ENCODE measurements at places on chromosomes 5 and 9. TPM values are rescaled to one million over a fixed set of nuclear protein-coding genes. Genes with fewer than 3 reads are reported as not detected.

- H3K36me3 ChIP-seq: no peaks in the 10 kb centered on the region
- no peak overlapping the region for H3K4me3 ChIP-seq
- H3K27ac ChIP-seq: no peak overlapping the region
- peaks cover 10% of the 10 kb centered on the region for H3K4me1 ChIP-seq
- no peak for DNase-seq
- no peaks in the 10 kb centered on the region for H3K27me3 ChIP-seq
Observed at GRCh38 chr5:131812371-131813160, 15.7 kb upstream of the FNIP1 start.

Gene ASS1
- total RNA-seq: 40.3 TPM

GRCh38 chr9:114366334-114367128, 21.3 kb downstream of the AKNA start:
- no peak overlapping the region for H3K27ac ChIP-seq
- no peak overlapping the region for H3K4me3 ChIP-seq
- H3K36me3 ChIP-seq: no peaks in the 10 kb centered on the region
- peaks cover 10% of the 10 kb centered on the region for H3K4me1 ChIP-seq

DNA sequence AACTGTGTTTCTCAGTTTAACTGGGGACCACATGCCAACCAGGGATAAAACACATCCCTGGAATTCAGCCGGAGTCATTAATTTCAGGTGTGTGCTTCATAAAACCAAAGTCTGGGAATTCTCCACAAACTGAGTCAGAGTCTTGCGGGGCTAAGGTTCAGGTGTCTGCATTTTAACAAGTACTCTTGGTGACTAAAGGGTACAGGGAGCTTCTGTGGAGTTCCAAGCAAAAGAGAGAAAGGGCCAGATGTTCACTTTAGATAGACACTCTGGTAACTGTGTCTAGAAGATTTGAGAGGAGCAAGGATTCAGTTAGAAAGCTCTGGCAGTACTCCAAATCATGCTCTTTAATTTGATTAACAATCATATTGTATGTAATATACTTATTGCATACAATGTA, 4.0 kb downstream of the NADK2 start:
- no peak overlapping the region for H3K4me3 ChIP-seq
- no peaks in the 10 kb centered on the region for H3K27me3 ChIP-seq
- no peak overlapping the region for H3K27ac ChIP-seq
- DNase-seq: no peak

Gene OLFML2A
- total RNA-seq: 0.88 TPM

Gene DRD1
- not detected for total RNA-seq

- H3K4me3 ChIP-seq: no peak overlapping the region
- H3K36me3 ChIP-seq: no peaks in the 10 kb centered on the region
- H3K4me1 ChIP-seq: no peaks in the 10 kb centered on the region
- no peaks in the 10 kb centered on the region for H3K27me3 ChIP-seq
Observed at GRCh38 chr9:81832571-81833285, 95.5 kb upstream of the SPATA31D4 start.

Gene MARCOL
- not detected for total RNA-seq

Gene PAPPA
- not detected for total RNA-seq

All from Calu3 (cell line).